Activated CD8-positive, alpha-beta memory T cell treated with anti-CD3 and anti-CD28 coated beads for 24 hours (primary cell): ENCODE measurements at places on chromosomes 11 and 22.

- no peak for DNase-seq
These were observed 17.4 kb upstream of the SOX6 start for GRCh38 chr11:16373768-16374167.

GRCh38 chr22:44586351-44586990 is 88.4 kb upstream of the RTL6 start:
- no peak for DNase-seq

DNA sequence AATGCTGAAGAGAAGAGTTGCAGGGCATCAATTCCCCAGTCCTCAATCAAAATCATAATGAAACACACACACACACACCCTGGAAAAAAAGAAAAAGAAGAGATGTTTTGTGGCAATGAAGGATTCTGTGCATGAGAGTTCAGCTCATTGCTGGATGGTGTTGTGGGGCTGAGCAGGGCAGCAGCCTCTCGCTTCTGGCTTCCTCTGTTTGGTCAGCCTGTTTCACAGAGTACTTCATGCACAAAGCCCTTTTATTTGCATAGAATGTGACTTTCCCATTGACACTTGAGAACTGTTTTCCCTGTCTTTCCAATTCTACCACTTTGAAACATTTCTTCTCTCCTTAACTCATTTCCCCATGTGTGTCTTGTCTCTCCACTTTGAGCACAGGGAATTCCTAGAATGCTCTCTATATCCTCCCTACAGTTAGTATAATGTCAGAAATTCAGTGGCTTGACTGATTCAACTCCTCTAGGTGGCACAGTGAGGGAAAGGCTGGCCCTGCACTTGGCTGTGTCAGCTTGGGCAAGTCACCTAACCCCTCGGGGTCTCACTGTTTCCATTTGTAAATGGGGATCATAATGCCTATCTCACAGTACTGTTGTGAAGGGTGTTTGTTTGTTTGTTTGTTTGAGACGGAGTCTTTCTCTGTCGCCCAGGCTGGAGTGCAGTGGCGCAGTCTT is 25.4 kb upstream of the BSX start:
- DNase-seq: no peak

- no peak for DNase-seq
These were observed 76.5 kb downstream of the TMPRSS5 start for GRCh38 chr11:113629562-113629961.

DNA sequence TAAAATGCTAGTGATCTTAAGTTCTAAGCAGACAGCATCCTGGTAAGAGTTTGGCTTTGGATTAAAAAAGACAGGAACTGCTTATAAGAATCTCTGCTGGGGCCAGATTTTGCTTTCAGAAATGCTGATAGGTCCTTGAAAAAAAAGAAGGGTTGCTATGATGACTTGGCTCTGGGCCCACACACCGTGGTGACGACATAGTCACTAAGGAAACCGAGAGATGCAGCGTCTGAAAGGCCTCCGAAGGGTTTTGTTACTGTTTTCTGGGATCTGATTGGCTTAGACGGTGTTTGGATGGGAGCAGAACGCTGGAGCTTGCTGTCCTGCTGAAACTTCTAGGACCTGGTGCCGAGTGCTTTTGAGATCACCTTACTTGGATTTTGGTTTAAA is 8.4 kb downstream of the FAM118A start:
- peak; percentile 88 for DNase-seq

- peak; percentile 81 for DNase-seq
These were observed 4.1 kb upstream of the TBX1 start for GRCh38 chr22:19756288-19757128.

GRCh38 chr22:19579880-19580279 is 55.7 kb upstream of the CLDN5 start:
- DNase-seq: no peak

GRCh38 chr11:110513259-110513801 is 83.6 kb downstream of the FDX1 start:
- DNase-seq: no peak

GRCh38 chr11:103806130-103806895 is 230.1 kb upstream of the DDI1 start:
- DNase-seq: no peak

- DNase-seq: no peak
These were observed 10.0 kb upstream of the FAM83F start for GRCh38 chr22:39984746-39985145.

DNA sequence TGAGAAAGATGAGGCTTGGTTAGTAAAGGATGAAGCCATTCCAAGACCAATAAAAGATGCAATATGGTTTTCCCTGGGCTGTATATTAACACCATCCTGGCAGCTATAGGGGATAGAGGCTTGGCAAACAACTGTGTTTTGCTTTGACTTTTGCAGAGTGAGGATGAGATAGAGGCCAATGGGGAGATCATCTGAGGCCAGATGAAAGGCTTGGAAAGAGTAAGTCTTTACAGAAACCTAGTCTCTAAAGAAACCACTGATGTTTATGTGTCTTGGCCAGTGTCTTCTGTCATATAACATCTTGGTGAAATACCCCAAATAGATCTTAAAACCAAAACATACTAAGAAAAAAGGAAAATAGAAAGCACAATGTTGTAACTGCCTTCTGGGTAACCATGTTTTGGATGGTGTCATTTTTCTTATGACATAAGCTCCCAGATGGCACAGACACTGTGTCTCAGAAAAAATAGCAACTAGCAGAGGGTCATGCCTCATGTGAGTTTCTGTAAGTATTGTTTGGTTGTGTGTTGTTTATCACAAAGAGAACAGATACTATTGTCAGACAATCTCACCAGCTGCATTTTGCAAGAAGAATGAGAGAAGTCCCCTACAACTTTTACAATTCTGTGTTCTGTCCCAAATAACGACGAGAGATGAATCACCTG is 305.4 kb downstream of the ST3GAL4 start:
- DNase-seq: no peak

GRCh38 chr11:88576741-88577140 is 239.2 kb upstream of the CTSC start:
- DNase-seq: no peak

DNA sequence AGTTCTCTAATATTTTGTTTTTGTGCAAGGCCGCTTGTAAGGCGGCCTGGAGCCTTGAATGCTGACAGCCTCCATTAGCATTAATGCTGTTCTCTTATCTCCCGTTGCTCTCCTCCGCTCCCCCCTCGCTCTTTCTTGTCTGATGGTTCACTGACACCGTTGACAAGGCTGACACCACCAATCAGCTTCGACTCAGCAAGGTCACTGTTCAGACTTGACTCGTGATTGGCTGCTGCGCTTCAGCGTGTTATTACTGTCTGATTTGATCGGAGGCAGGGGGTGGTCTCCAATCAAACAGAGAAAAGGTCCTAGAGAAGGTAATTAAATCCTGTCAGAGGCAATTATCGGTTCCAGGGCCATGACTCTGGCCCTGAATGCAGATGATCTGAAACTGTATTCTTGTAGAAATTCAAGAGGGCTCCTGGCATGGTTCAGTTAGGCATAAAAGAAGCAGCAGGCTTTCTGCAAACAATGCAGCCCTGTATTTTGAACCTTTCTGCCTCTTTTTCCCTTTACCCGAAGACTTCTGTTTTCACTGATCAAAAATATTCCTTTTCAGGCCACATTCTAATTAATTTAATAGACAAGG is 49.3 kb upstream of the MPPED2 start:
- no peak for DNase-seq

GRCh38 chr22:43658823-43659222 is 153.3 kb downstream of the EFCAB6 start:
- DNase-seq: no peak

DNA sequence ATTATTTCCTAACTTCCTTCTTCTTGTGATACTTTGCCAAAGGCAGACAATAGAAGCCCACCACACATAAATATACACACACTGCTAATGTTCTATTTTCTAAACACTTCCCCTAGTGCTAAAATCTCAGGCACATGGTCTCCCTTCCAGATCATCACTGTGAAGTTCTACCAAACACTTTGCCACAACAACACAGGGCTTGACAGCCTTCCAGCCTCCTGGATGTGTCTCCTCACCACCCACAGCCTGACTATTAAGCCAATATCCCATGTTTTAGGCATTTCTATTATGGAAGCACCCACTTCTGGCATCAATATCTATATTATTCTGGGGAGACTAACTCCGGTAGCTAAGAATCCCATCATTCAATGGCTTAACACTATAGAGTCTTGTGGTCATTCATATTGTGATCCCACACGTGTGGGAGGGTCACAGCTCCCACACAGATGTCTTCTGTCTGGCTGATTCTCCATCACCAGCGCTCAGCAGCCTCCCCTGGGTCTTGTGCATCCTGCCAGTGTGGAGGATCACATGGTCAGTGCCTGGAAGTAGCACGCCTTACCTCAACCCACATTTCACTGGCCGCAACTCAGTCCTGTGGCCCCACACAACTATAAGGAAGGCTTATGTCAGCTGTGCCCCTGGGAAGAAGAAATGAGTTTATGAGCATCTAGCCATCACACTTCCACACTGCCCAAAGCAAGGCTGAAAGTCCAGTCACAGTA is 29.0 kb downstream of the SPATA19 start:
- DNase-seq: no peak

GRCh38 chr22:43109921-43110443 is 568 bp upstream of the BIK start:
- DNase-seq: no peak

- DNase-seq: no peak
These were observed 1382.4 kb downstream of the BRD1 start for GRCh38 chr22:48445113-48445827.

DNA sequence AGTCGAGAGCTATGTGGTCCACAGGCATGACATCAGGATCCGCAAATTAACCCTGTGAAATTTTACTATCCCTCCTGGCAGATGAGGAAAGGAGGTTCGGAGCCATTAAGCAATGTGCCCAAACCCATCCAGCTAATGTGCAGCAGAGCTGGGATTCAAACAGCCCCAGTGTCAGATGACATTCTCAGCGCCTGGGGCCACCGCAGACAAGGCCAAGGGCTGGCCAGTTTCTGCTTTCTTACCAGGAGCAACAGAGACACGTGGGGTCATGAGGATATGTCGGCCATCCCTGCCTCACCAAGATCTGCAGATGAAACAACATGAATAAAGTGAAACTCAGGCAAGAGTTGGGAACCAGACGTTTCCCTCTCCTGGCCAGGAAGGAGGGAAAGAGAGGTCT is 110.2 kb downstream of the TENM4 start:
- no peak for DNase-seq

GRCh38 chr11:120718171-120718570 is 206.6 kb downstream of the GRIK4 start:
- DNase-seq: no peak

- DNase-seq: peak; percentile 83
These were observed 20.5 kb downstream of the EPS8L2 start for GRCh38 chr11:726278-727220.

DNA sequence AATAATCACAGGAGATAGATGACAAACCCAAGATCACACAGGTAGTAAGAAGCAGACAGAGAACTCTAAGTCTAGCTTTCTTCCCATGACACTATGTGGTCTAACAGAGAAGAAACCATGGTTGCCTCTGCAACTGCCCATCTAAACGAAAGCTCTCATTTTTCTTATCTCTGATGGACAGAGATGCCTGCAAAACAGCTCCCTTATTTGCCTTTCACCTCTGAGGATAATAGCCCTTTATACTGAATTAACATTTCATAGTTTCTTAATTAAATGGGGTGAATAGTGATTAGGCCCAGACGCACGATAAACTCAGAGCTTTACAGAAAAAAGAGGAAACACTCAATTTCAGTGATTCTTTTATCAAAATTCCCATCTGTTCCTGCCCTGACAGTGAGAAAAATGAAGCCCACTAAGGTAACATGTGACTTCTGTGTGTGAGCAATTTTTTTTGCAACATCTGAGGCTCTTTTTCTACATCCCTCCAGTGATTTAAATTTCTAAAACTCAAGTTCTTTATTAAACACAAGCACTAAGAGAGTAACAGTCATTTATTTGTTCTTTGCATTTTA is 24.6 kb downstream of the OR2AG2 start:
- no peak for DNase-seq

GRCh38 chr11:111283945-111284481 is 14.3 kb upstream of the POU2AF3 start:
- no peak for DNase-seq

DNA sequence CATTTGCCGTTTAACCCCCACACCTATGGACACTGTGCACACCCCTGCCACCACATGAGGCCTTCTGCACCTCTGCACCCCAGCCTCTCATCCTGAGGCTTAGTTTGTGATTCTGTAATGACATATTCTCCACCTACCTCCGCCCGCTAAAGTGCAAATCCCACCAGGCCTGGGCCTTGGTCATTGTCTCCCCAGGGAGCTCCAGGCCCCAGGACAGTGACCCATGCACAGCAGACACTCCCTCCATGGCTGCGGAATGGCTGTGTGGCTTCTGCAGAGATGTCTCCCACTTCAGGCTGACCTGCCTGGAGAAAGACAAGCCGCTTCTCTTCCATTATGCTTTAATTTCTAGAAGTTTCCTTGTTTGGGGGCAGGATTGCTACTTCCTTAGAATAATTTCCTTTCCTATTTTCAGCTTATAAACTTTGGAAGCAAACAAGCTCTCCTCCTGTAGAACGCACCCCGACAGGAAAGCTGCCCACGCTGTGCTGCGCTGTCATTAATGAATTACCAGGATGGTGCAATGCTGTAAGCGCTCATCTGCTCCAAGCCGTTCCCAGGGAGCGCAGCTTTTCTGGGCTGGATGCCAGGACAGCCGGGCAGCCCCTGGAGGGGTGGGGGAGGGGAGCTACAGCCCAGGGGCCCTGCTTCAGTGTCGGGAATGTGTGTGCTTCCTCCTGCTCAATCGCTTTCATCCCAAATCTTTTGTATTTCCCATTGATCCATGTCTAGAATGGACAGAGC is 618.0 kb downstream of the BRD1 start:
- peak; percentile 24 for DNase-seq

DNA sequence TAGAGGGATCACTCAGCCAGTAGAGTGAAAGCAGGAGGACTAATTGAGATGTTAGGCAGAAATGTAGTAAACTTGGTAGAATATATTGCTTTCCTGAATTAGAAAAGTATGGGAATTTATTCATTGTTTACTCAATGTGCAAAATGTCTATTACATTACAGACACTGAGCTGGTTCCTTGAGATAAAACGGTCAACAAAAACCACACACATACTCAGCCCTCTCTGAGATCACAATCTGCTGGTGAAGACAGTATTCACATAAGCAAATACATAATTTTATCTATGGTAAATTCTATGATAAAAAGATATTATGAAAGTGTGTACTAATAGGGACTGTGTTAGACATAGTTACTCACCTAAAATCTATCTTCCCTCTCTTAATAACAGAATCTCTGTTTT is 833.5 kb downstream of the KCNA4 start:
- no peak for DNase-seq
